OCI-M1 (cell line): ENCODE measurements at places on chromosomes 6 and 20.

DNA sequence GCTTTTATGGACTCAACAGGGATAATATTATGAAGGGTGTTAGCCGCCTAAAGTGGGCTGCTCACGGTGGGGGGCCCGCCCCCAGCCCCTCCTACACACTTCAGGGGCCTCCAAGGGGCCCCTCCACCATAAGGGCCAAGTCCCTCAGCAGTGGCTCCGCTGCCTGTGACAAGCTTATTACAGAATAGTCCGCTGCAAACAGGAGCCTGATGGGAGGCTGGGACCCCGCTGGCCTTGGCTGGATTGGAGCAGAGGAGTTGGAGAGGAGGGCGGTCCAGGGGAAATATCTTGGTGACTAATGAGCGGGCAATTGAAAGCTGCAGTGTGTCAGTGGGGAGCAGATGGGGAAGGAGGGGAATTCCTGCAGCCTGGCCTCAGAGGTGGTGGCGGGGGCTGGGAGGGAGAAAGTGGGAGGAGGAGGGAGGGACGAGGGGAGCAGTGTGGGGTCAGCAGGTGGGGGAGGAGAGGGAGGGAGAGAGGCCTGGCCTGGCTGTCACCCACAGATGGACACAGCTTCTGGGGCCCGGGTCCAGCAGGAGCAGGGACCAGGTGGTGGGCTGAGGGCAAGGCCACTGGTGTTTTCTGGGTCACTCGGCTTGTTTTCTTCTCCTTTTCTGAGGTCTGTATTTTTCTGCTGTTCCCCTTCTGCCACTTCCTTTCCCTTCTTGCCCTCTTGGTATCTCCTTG, 57.6 kb upstream of the FOXP4 start:
- no peak for DNase-seq

DNA sequence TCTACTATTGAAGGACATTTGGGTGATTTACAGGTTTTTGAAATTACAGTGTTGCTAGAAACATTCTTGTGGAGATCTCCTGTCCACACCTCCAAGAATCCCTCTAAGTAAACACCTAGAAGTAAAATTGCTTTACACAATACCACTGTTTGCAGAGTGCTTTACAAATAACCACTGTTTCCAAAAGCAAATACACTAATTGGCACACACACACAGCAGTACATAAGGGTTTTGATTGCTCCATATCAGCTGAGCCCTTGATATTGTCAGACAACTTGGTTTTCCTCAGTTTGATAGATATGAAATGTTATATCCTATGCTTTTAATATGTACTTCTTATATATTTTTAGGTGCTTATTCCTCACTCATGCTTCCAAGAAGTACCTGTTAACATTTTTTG, 6.3 kb downstream of the HMGN4 start:
- no peak for DNase-seq

DNA sequence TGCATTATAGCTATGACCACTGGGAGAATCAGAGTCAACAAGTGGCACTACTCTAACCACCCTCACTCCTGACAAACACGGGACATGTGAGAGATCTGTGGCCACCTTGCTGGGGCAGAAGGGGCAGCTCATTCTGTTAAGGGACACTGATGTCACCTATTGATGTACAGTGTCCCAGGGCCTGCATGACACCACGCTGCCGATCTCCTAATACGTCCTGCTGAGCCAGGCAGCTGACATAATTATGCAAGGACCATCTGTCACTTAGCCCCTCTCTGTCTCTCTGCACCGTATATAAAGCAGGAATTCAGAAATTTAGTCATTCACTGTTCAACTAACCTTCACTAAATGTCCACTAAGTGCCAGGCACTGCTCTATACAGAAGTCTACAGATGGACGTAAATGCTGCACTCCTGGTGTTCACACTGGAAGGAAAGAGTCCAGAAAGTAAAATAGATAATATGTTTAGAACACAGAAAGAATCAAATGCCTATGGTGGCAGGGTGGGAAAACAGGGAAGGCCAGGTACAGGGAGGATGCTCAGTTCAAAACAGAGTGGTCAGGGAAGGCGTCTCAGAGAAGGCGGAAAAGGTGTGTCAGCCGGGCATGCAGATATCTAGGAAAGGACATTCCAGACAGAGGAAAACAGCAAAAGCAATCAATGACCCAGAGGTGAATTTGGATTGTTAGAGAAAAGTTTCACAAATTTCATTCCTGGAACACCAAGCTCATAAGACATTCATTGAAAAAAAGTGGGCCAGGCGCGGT, 173.8 kb downstream of the ZNF217 start:
- no peak for DNase-seq

DNA sequence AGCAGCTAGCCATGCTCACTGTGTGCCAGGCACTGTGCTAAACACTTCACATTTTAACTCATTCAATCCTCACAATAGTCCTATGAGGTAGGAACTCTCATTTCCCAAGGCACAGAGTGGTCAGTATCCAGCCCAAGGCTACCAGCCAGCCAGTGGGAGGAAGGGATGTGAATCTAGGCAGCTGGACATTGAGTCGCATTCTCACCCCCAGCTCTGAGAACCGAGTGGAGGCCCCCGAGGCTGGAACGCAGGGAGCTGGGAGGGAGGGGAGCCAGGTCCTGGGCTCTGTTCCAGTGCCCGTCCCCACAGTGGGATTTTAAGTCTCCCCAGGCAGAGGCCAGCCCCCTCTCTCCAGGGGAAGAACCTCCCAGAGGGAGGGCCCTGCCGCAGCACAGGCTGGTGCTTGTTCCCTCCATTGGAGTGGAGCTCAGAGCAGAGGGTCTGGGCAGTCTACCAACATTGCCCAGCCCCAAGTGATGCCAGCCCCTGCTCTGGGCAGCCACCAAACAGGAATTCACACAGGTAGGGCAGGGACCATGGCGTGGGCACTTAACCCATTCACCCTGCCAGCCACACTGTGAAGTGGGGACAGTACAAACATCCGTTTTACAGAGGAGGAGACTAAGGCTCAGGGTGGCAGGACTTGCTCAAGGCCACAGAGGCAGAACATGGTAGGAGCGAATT, 131.3 kb downstream of the CEBPB start:
- no peak for DNase-seq

DNA sequence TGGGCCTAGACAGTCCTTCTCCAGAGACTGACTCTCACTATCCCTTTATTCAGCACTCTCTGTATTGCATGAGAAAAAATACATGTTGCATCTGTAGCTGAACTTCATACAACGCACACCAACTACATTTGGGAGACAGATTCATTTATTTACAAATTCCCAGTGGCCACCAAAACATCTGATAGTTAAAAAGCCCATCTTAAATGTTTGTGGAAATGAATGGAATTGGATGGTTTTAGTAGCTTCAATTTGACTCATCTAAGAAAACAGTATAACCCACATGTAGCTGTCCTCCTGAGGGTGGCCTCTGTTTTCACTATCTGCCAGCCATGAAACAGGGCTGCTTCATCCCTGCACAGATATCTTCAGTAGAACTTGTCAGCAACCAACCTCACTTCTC, 116.3 kb downstream of the PCSK2 start:
- no peak for DNase-seq

DNA sequence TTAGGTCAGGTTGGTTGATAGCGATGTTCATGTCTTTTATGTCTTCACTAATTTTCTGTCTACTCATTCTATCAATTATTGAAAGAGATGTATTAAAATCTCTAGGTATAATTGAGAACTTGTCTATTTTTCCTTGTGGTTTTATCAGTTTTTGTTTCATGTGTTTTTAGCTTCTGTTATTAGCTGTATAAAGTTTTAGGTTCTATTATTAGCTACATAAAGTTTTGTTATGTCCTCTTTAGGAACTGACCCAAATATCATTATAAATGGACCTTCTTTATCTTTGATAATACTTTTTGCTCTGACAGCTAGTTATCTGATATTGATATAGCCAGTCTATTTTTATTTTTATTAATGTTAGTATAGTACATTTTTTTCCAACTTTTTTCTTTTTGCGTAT, 92.4 kb upstream of the TMEM170B start:
- DNase-seq = no peak

GRCh38 chr20:48721324-48722001, 106.3 kb downstream of the PREX1 start:
- no peak for DNase-seq
